ENCODE measurements at places on chromosomes 2 and 18.
A peak's percentile ranks its signal among the peaks of the same experiment; 100 is the strongest.

GRCh38 chr2:236452238-236452637 lies 117.4 kb upstream of the ACKR3 start:
- DNase-seq, result no peak

DNA sequence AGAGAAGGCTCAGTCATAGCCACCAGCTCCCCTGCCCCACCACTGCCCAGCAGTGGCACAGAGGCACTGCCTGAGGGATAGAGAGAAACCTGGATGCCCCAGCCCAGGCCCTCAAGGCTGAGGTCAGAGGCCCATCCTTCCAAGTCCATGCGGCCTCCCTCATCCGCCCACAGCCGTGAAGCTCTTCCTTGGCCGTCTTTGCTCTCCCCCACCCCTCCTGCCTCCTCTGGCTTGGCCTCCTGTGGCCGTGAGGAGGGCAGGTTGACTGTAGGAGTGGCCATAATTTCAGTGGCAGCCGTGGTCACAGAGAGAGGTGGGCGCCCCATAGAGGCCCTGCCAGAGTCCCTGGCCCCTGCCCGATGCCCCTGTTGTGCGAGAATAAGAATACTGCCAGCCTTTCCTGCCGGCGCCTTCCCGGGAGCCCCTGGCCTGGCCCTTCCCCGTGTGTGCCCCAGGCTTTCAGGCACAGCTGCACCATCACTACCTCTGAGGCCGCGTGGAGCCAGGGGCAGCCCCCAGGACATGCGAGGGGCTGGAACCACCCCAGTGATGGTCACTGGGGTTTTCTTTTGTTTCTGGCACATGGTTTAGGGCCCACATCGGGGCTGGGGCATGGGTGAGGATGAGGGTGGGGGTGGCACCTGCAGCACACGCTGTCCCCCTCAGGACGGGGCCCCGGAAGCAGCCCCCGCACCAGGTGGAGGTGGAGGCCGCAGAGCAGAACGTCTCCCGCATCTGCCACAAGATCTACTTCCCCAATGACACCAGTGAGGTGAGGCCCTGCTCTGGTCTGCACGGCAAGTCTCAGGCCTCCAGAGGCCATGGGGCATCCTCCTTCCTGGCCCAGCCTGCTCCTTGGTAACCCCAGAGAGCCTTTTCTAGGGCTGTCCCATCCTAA lies 13.1 kb upstream of the GPR17 start:
- no peak for DNase-seq

- no peak for DNase-seq
These were observed 22.2 kb downstream of the SNORC start for GRCh38 chr2:232892221-232892620.

DNA sequence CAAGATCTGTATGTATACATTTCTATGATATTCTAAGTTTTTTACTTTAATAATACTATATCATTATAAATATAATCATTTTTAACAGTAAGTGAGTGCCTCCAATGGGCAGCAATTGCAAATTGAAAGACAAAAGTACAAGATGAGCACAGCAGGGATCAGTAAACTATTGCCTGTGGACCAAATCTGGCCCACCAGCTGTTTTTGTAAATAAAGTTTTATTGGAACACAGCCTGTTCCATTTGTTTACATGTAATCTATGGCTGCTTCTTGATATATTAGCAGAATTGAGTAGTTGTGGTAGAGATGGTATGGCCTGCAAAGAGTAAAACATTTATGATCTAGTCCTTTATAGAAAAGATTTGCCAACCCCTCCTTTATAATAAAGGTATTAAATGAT lies 43.2 kb downstream of the CHST9 start:
- no peak for DNase-seq

DNA sequence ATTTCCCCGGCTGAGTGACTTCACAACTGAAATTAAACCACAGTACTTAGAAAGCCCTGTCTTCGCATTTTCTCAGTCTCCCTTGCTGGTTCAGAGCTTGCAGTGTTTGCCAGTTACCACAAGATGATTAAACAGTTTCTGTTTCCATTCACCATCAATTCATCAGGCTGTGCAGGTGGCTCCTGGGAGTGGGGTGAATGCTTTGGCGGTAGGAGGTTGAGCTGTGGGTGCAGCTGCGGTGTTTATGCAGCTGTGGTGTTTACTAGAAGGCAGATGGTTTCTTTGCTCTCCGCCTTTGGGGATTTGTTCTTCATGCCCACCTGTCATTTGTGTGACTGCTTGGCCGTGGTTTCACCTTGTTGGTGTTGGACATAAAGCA lies 16.1 kb downstream of the ACOXL start:
- no peak for DNase-seq

GRCh38 chr2:47119001-47119400 lies 36.1 kb downstream of the STPG4 start:
- no peak for DNase-seq

DNA sequence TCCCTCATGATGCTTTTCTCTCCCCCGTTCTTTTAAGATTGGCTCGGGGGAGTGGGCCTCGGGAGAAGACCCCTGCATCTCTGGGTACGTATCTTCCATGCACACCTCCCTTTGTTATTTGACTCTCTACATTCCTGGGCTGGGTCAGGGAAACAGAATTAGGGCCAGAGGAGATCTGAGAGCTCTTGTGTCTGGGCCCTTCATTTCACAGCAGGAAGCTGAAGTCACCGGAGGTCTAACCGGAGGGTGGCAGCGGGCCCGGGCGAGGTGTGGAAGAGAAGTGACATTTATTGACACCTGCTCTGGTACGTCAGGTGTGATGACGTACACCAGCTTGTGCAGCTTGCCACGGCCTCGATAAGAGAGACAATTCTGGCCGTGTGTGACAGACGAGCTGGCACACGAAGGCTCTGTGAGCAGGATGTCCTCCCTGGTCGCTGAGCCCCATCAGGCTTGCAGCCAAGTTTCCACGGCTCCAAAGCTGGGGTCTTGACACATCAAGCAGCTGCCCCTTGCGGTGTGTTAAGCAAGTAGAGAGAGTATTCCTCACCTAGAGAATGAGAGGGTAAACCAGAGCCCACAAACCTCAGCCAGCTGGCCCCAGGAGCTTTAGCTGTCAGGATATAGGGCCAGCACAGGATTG lies 30.4 kb downstream of the TOGARAM2 start:
- DNase-seq, result no peak

GRCh38 chr2:37365669-37366068 lies 21.2 kb downstream of the QPCT start:
- DNase-seq, result no peak

- no peak for DNase-seq
These were observed 50.9 kb downstream of the HS1BP3 start for GRCh38 chr2:20599861-20600461.

GRCh38 chr2:236731767-236732580 lies 162.3 kb downstream of the ACKR3 start:
- DNase-seq, result no peak

- no peak for DNase-seq
These were observed 24.4 kb upstream of the ERMN start for GRCh38 chr2:157349949-157350515.

- DNase-seq, result no peak
These were observed 9.2 kb downstream of the SPR start for GRCh38 chr2:72896446-72896845.

DNA sequence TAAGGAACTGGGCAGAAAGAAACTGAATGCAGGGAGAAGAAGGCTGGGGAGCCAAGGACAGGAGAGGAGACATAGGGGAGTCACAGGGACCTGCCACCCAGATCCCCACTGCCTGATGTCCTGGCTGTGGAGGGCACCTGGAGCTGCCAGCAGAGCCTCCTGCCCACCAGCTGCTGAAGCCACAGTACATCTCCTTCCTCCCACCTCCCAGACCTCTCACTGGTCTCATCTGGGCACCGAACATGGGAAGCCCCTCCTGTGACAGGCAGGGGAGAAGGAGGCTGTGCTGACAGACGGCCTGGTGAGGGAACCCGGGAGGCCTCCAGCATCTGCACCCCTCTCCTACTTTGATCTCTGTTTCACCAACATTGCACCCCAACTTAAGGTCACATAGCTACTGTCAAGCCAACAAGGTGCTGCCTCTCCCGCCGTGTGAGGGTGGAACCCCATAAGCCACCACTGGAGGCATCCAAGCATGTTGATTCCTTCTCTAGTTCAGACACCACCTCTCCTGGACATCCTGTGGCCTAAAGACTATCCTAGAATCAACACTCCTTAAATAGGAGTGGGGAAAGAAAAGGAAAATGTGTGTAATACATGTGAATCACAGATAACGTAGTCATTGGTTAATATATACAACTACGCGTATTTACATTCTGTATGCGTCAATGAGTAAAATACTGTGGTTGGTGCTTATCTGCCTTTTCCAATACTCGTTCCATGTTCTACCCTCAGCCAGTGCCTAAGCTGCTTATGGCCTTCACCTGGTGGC lies 3.5 kb upstream of the RNPEPL1 start:
- no peak for DNase-seq

DNA sequence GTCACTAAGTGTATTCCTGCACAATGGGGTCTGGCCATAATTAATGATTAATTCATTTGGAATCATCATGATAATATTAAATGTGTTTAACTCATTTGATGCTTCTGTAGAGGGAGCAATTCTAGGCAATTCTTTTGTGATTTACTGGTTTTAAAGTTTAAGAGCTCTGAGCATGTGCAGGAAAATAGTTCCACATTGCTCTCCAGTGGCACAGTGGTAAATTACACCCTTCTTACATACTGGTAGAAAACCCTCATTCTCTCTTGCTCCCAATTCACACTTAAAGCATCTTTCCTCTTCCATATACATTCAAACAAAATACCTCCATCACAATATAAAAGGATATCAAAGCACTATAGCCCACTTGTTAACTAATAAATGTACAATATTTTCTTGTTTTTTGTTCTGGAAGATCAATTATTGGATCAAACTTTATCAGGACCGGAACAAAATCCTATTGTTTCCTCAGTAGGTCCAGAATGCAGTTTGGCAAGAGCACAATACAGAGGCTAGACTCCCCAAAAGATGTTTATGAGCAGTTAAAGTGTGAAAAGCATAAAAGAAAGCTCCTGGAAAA lies 844.3 kb downstream of the MBD2 start:
- DNase-seq, result peak; percentile 59

DNA sequence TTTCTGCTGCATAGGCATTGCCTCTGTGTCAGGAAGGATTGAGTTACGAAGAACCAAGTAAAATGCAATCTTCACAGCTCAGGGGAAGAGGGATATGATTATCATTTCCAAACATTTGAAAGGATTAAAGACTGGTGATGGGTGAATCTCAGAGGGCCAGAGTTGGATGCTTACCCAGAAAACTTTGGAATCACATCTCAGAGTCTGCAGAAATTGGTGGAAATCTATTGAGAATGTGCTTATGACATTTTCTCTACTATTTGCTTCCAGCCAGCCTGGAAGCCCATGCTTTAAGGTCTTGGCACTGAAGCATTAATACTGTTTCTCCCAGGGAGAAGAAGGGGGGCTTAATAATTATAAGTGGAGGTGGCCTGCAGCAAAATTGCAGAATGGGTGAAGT lies 1301.4 kb upstream of the PIK3C3 start:
- DNase-seq, result no peak

- no peak for DNase-seq
These were observed 288.8 kb upstream of the PIK3C3 start for GRCh38 chr18:41666231-41666630.

GRCh38 chr2:71499691-71500090 lies 46.3 kb downstream of the DYSF start:
- no peak for DNase-seq

DNA sequence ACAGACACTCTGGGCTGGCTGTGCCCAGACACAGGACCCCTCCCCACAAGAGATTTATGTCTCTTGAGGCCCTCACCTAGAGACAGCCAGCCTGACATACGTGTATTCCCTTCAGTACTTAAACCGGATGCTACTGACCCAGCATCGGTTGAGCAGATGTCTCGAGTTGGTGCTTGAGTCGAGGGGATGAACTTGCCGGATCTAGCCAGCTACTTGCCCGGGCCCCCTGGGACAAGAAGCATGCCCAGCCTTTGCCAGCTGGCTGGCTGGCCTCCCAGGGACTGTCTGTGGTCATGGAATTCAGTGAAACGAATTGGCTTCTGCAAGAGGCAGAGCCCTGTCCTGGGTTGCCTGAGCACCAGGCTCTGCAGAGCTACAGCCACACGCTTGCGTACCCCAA lies 36.0 kb downstream of the DNMT3A start:
- DNase-seq, result no peak

GRCh38 chr2:181471783-181472182 lies 14.6 kb downstream of the ITGA4 start:
- DNase-seq, result no peak

GRCh38 chr2:214489702-214490101 lies 78.8 kb downstream of the VWC2L start:
- no peak for DNase-seq

- no peak for DNase-seq
These were observed 128.7 kb downstream of the MAP3K20 start for GRCh38 chr2:173204316-173204715.

DNA sequence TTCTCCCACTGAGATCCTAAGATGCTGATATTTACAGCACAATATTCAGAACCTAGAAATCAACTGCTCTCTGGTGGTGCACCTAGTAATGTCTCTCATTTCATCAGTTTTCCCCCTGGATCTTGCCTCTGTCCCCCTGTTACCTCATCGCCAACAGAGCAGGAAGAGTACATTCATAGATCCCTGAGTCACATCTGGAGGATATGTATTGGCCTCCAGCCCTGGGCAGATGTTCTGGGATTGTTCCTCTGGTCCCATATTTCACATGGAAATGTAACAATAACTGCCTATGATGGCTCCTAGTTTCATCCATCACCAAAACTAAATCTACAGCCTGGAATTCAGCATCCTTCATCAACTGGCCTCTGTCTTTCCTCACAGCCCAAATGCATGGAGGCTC lies 278.8 kb upstream of the SLC14A2 start:
- DNase-seq, result no peak

GRCh38 chr2:23497063-23497462 lies 112.1 kb downstream of the KLHL29 start:
- DNase-seq, result no peak

- no peak for DNase-seq
These were observed 46.9 kb upstream of the POMC start for GRCh38 chr2:25215232-25215631.

DNA sequence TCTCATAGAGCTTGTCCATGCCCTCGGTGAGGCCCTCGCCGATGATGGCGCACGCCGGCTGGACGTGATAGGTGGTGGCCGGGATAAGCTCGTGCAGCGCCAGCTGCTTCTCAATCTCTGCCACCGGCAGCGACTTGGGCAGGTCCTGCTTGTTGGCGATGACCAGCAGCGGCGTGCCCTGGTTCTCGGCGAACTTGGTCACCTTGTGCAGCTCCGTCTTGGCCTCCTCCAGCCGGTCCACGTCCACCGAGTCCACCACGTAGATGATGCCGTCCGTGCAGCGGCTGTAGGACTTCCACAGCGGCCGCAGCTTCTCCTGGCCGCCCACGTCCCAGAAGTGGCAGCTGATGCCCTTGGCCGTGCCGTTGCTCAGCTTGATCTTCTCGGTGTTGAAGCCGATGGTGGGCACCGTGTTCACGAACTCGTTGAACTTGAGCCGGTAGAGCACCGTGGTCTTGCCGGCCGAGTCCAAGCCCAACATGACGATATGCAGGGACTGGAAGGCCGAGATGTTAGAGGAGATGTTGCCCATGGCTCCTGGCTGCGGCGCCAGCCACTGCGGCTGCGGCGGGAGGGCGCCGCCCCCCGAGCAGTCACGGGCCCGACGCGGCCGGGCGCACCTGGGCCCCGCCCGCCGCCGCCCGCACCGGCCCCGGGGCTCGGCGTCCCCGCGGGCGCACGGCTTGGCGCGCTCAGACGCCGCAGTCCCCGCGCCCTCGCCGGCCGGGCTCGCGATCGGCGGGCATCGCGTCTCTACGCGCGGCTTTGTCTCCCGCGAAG lies 636 bp downstream of the ARL4C start:
- DNase-seq, result no peak

All from SK-N-MC (cell line).